ENCODE measurements at places on chromosomes 3 and 15.

DNA sequence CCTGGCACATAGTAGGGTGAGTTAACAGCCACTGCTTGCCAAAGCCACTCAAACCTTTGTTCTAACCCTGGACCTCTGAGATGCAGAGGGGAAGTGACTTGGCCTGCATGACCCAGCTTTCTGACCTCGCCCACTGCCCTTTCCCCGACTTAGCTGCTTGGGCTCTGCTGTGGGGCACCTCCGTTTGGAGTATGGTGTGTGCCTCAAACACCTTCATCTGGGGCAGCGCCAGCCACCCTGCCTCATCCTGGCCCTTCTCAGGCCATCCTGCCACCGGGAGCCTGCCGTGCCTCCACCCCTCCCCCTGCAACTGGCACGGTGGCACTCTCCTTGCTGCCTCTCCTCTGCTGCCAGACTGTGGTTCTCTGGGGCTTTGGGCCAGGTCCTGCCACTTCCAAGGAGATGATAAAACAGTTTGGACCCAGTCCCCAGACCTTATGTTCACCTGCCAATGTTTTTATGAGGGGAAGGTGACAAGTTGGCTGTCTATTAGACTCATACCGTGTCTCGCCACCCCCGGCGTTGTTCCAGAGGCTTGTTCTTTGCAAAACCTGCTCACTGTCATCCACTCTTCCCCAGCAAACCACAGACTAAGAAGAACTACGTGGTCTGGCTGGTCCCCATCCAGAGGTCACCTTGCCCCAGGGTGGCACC lies 32.2 kb downstream of the SLC6A6 start:
- no peak for DNase-seq

DNA sequence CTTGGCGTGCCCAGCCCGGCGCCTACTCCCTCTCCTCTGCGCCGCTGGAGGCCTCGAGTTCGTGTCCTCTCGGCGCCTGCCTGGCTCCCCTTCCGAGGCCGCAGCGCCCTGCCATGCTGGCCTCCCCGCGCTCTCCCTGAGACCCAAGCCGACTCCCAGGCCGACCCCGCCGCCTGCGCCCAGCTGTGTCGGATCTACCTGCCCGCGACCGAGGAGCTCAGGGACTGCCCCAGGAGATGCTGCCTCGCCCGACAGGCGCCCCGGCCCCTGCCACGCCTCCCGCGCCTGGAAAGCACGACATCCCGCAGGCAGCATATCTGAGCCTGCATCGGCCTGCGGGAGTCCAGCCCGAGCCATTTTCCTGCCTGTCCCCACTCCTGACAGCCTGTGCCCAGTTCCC lies 16.1 kb downstream of the PAQR9 start:
- DNase-seq: peak; percentile 28

- DNase-seq: no peak
Measured at GRCh38 chr15:32936283-32936918, 218.6 kb downstream of the GREM1 start.

DNA sequence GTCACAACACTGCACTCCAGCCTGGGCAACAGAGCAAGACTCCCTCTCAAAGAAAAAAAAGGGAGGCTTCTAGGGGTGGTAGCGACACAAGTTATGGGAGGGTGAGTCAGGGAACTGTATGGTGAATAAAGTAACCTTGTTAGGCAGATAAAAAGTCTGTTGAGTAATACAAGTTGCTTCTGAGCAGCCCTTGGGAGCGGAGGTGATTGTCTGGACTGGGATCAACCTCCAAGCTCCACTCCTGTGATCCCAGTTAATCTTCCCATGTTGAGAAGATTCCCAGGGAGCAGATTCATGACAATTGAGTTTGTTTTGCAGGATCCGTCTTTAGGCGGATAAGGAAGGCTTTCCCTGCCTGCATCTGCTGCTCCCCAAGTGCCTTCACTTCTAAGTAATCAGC lies 335.9 kb downstream of the THSD4 start:
- no peak for DNase-seq
